ENCODE measurements at places on chromosomes 16 and 17.

- H3K27ac ChIP-seq: no peak overlapping the region
- H3K36me3 ChIP-seq: no peaks in the 10 kb centered on the region
- H3K4me1 ChIP-seq: peaks cover 11% of the 10 kb centered on the region
- no peak overlapping the region for H3K4me3 ChIP-seq
- DNase-seq: no peak
Measured at GRCh38 chr17:20967776-20968175, 75.0 kb downstream of the USP22 start.

DNA sequence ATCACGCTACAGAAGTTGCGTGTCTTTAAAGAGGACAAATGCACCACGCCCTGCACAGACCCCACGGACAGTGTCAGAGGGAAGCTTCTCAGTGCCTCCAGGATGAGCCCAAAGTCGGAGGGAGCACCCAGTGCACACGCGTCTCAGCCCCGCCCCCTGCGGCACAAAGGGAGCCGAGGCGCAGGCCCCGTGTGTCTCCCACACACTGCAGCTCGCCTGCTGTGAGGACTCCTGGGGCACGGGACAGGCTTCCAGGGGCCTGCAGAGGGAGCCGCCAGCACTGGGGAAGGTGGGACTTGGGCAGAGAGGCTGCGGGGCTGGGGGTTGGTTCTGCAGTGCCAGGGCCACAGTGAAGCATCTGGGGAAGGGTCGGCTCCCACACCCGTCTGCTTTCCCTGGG is 77.4 kb downstream of the LMF1 start:
- no peak for DNase-seq
- H3K4me3 ChIP-seq: no peak overlapping the region
- no peaks in the 10 kb centered on the region for H3K36me3 ChIP-seq
- no peak overlapping the region for H3K27ac ChIP-seq
- H3K27me3 ChIP-seq: no peaks in the 10 kb centered on the region

GRCh38 chr16:57356547-57356946 is 2.0 kb upstream of the CCL22 start:
- H3K36me3 ChIP-seq: no peaks in the 10 kb centered on the region
- peaks cover 5% of the 10 kb centered on the region for H3K4me1 ChIP-seq
- no peak for DNase-seq
- H3K4me3 ChIP-seq: no peak overlapping the region

DNA sequence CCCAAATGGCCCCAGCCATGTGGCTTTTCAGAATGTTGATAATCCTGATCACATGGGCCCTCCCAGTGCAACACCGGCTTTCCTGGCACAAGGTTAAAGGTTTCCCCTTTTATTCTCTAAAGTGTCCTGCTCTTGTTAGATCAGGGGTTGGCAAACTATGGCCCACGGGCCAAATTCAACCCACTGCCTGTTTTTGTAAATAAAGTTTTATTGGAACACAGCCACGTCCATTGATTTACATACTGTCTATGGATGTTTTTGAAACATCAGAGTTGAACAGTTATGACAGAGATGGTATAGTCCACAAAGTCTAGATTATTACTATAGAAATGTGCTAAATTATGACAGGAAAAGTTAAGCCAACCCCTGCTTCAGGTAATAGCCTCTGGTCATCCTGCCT is 157.3 kb downstream of the ZFHX3 start:
- H3K4me3 ChIP-seq: no peak overlapping the region
- no peak overlapping the region for H3K27ac ChIP-seq
- no peak for DNase-seq
- peaks cover 7% of the 10 kb centered on the region for H3K36me3 ChIP-seq
- no peaks in the 10 kb centered on the region for H3K27me3 ChIP-seq
- H3K4me1 ChIP-seq: no peaks in the 10 kb centered on the region

DNA sequence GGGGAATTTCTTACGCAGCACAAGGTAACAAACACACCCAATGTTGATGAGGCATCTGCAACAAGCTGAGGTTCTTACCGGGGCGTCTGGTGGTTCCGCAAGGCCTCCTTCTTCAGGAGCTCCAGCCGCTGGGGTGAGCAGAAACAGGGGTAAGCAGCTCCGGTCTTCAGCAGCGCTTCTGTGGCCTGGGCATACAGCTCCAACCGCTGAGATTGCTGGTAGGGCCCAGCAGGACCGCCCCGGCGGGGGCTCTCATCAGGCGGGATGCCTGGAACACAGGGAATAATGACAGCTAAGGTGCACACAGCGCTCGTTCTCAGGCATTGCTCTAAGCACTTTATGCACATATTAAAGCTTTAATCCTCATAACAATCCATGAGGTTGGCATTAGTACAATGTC is 12.7 kb downstream of the EARS2 start:
- peaks cover 5% of the 10 kb centered on the region for H3K4me1 ChIP-seq
- DNase-seq: no peak
- H3K36me3 ChIP-seq: peaks cover 8% of the 10 kb centered on the region
- H3K4me3 ChIP-seq: no peak overlapping the region
- no peak overlapping the region for H3K27ac ChIP-seq
- H3K27me3 ChIP-seq: no peaks in the 10 kb centered on the region

DNA sequence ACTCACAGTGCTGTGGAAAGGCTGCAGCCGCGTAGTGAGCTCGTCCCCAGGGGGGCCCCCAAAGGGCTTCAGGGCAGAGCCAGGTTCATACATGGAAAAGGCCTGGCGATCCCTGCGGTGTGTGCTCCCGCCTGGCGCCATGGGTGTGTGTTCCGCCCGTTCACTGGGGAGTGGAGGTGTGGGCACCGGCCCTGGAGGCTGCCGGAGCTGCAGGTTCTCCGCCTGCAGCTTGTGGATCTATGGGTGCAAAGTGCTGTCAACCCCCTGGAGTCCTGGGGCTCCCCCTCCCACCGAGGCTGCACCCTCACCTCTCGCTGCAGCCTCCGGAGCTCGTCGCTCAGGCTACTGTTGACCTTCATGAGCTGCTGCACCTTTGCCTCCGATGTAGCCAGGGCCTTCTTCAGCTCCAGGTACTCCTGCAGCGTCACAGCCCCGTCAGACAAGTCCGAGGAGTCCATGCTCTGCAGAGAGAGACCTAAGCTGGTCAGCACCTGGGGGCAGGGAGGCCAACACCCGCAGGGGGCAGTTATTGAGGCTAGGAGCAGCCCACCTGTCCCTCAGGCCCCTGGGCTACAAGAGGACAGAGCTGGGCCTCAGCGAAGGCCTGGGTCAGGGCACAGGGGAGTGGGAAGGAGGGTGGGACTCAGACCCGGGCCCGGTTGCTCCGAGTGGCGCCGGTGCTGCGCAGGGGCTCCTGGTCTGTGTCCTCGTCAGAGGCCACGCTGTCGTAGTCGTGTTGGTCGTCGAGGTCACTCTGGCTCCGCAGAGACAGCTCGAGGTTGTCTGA is 7.9 kb downstream of the TP53I13 start:
- DNase-seq: peak; percentile 11
- H3K4me3 ChIP-seq: no peak overlapping the region
- H3K4me1 ChIP-seq: peaks cover 34% of the 10 kb centered on the region

DNA sequence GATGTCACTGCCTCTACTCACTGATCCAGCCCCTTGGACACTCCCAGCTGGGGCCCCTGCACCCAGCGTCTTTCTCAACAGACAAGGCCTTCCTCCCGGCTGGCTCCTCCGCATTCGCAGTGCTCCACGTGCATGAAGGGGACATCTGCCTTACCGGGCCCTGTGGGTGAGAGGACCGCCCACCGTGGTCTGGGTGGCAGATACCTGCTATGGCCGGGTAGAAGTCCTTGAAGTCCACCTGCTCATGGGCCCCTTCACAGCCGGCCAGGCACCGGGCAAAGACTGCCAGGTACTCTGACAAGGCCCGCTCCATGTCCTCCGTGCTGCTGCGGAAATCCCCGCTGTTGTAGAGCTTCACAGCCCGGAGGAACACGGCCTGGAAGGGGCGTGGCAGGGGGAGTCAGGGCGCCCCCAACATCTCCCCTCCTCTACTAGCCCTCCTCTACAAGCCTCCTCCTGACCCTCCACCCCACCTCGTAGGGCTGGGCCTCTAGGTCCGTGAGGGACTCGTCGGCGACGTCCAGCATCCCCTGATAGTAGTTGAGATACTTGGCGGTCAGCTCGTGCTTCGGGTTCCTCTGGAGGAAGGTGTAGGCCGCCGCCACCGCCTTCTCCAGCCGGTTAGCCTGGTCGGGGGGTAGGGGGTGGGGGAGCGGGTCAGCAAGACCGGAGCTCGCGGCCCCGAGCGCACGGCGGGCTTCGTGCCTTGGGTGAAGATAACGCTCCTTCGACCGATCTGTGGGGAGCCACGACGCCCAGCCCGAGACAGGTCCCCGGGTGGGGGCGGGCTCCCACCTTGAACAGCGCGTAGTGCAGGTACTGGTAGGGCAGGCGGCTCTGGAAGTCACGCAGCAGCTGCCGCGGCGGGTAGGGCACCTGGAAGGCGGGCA is 845 bp downstream of the P3H4 start:
- no peaks in the 10 kb centered on the region for H3K27me3 ChIP-seq
- DNase-seq: peak; percentile 26
- peak overlapping the region; percentile 49 for H3K4me3 ChIP-seq
- peaks cover 37% of the 10 kb centered on the region for H3K4me1 ChIP-seq

DNA sequence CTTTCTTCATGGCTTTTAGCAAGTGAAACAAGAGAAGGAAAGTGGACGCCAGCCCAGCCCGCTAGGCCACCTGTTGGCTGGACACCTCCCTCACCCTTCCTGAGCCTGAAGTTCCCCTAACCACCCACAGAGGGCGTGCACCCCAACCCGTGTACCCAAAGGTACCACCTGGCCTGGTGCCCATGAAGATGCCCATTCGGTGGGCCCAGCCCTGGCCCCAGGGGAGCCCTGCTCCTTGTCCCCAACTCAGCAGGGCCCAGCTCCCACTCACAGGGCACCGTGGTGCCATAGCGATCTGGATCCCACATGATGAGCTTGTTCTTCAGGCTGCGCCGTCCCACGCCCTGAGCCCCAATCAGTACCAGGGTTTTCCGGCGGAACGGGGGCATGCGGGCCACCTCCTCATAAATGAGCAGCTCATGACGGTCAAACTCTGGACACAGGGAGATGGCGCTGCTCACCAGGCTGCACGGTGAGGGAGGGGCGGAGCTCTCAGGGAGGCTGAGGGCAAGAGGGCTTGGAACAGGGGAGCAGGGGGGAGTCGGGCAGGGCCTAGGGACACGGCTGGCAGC is 26.8 kb downstream of the MPP2 start:
- peak; percentile 68 for DNase-seq
- no peak overlapping the region for H3K4me3 ChIP-seq
- H3K36me3 ChIP-seq: no peaks in the 10 kb centered on the region
- no peak overlapping the region for H3K27ac ChIP-seq

DNA sequence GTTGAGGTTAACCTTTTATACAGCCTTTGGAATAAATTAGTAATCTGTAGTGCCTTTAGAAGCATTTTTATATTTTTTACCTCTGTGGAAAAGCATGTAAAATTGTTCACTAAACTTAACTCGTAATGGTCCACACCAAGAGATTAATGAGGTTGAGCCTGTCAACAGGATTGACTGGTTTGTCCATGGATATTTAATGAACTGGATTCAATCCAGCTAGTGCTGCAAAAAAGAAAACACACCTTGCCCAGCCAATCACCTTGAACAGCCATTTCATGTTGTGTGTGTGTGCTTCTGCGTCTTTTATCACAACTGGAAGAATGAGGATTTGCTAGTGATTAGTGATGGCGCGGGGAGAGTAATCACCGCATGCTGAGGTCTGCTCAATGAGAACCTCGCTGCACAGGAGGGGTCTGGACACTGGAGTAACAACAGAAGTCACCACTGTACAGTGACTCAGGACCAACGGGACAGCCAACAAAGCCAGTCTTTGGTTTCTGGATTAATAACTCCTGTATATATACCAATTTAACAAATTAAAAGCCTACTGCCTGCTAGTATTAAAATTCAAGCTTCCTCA is 33.7 kb downstream of the LITAFD start:
- no peak for DNase-seq
- peaks cover 4% of the 10 kb centered on the region for H3K36me3 ChIP-seq
- H3K4me3 ChIP-seq: no peak overlapping the region
- no peak overlapping the region for H3K27ac ChIP-seq
- H3K4me1 ChIP-seq: peaks cover 22% of the 10 kb centered on the region
- no peaks in the 10 kb centered on the region for H3K27me3 ChIP-seq

- no peak overlapping the region for H3K4me3 ChIP-seq
- no peak overlapping the region for H3K27ac ChIP-seq
- H3K4me1 ChIP-seq: peaks cover 20% of the 10 kb centered on the region
- H3K27me3 ChIP-seq: no peaks in the 10 kb centered on the region
Measured at GRCh38 chr17:1755252-1755826, 6.5 kb upstream of the SERPINF1 start.

DNA sequence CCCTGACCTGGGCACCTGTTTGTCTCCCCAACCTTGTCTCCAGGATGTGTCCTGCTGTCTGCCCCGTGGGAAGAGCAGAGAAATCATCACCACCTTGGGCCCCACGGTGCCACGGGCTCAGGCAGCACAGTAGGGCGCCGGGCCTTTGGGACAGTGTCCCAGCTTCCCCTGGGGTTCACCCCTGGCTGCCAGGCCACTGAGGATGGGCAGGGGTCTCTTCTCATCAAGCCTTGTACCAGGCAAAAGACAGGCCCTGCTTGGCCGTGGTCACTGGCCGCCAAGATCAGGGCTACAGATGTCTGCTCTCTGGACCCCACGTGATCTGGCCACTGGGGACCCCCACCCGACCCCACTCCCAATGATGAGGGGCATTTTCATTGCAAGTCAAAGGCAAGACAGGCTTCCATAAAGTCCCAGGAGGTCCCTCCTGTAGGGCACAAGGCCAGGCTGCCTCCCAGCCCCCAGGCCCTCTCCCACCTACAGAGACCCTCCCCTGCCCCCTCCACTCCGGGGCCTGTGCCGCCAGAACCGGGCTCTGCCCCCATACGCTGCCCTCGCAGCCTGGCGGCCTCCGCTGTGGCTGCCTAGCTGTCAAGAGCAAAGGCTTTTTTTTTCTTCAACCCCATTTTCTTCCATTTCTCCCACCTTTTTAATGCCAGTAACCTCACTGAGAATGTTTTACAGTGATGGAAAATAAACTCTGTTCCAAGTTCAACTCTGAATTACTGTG is 14.5 kb downstream of the DNAAF8 start:
- no peak overlapping the region for H3K27ac ChIP-seq
- DNase-seq: no peak
- no peak overlapping the region for H3K4me3 ChIP-seq
- H3K4me1 ChIP-seq: no peaks in the 10 kb centered on the region
- H3K36me3 ChIP-seq: peaks cover 12% of the 10 kb centered on the region
- H3K27me3 ChIP-seq: no peaks in the 10 kb centered on the region

- no peaks in the 10 kb centered on the region for H3K27me3 ChIP-seq
- H3K4me1 ChIP-seq: no peaks in the 10 kb centered on the region
Measured at GRCh38 chr16:84392031-84392360, 23.7 kb downstream of the ATP2C2 start.

GRCh38 chr16:10765772-10766171 is 22.1 kb downstream of the NUBP1 start:
- peaks cover 7% of the 10 kb centered on the region for H3K36me3 ChIP-seq
- DNase-seq: no peak
- H3K4me1 ChIP-seq: peaks cover 4% of the 10 kb centered on the region
- H3K4me3 ChIP-seq: no peak overlapping the region
- no peaks in the 10 kb centered on the region for H3K27me3 ChIP-seq
- H3K27ac ChIP-seq: no peak overlapping the region

GRCh38 chr17:16927641-16928321 is 44.1 kb downstream of the TNFRSF13B start:
- no peaks in the 10 kb centered on the region for H3K36me3 ChIP-seq
- no peak for DNase-seq
- no peak overlapping the region for H3K4me3 ChIP-seq
- H3K27ac ChIP-seq: no peak overlapping the region
- peaks cover 13% of the 10 kb centered on the region for H3K4me1 ChIP-seq

- H3K4me1 ChIP-seq: no peaks in the 10 kb centered on the region
- no peak overlapping the region for H3K27ac ChIP-seq
- H3K36me3 ChIP-seq: no peaks in the 10 kb centered on the region
- no peak for DNase-seq
- no peaks in the 10 kb centered on the region for H3K27me3 ChIP-seq
- no peak overlapping the region for H3K4me3 ChIP-seq
Measured at GRCh38 chr16:70627696-70628095, 18.7 kb upstream of the IL34 start.
